SJSA1 (cell line): ENCODE measurements at places on chromosomes 5 and 9. TPM values are rescaled to one million over a fixed set of nuclear protein-coding genes. Genes with fewer than 3 reads are reported as not detected.
A peak's percentile ranks its signal among the peaks of the same experiment; 100 is the strongest.

EFNA5 gene
- total RNA-seq, result 0.22 and 0.87 TPM in 2 replicates

TEX53 gene
- not detected in 2 replicates for total RNA-seq

SPIN1 gene
- total RNA-seq, result 91.1 and 105 TPM in 2 replicates

NKD2 gene
- total RNA-seq, result 0.37 TPM in 1 of 2 replicates, not detected in the other

SPAAR gene
- total RNA-seq, result not detected in 2 replicates

FIBCD1 gene
- 0.08 TPM in 1 of 2 replicates, not detected in the other for total RNA-seq

GRCh38 chr5:60700416-60700757 lies 421 bp upstream of the DEPDC1B start:
- no peaks in the 10 kb centered on the region for H3K27me3 ChIP-seq
- peak overlapping the region; percentile 84 for H3K27ac ChIP-seq
- peak overlapping the region; percentile 68 for H3K4me3 ChIP-seq
- peaks cover 14% of the 10 kb centered on the region for H3K4me1 ChIP-seq
- DNase-seq, result no peak

GRCh38 chr5:83059341-83059740 lies 17.9 kb downstream of the TMEM167A start:
- H3K4me1 ChIP-seq, result peaks cover 3% of the 10 kb centered on the region; the same call in 1 of the 2 replicates
- peaks cover 55% of the 10 kb centered on the region for H3K36me3 ChIP-seq
- no peaks in the 10 kb centered on the region for H3K27me3 ChIP-seq
- no peak for DNase-seq

DNA sequence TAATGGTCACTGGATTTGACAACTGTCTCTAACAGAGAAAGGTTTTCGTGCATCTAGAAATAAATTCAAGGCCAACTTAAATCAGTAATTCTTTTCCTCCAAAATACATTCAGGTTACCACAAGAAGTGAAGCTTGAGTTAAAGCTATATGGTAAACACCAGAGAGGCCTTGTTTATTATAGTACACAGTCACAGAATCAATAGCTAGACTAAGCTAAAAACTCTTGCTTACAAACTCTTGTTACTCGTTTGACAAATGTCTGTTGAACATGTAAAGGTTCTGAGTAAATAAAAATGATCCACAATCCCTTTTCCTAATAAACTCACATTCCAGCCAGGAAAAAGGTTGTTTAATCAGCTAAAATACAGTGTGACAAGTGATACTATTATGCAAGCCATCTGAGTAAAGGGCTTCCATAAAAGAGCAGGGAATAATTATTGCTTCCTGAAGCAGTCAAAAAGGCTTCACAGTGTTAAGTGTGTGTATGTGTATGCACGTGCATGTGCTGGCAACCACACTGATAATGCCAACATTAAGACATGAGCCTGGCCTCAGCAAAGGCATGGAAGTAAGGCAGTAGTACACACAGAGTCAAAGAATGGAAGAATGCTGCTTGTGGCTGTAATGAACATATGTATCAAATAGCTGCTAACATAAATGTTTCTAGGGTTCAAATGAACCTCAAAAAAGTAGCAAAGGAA lies 12.8 kb downstream of the PTAR1 start:
- peaks cover 5% of the 10 kb centered on the region; the same call in 1 of the 2 replicates for H3K4me1 ChIP-seq
- H3K36me3 ChIP-seq, result peaks cover 38% of the 10 kb centered on the region
- H3K27ac ChIP-seq, result no peak overlapping the region
- DNase-seq, result no peak
- H3K27me3 ChIP-seq, result no peaks in the 10 kb centered on the region

GRCh38 chr9:38707885-38708637 lies 11.9 kb downstream of the FAM240B start:
- H3K36me3 ChIP-seq, result no peaks in the 10 kb centered on the region
- DNase-seq, result no peak
- no peak overlapping the region for H3K27ac ChIP-seq
- no peak overlapping the region for H3K4me3 ChIP-seq
- no peaks in the 10 kb centered on the region for H3K4me1 ChIP-seq

DNA sequence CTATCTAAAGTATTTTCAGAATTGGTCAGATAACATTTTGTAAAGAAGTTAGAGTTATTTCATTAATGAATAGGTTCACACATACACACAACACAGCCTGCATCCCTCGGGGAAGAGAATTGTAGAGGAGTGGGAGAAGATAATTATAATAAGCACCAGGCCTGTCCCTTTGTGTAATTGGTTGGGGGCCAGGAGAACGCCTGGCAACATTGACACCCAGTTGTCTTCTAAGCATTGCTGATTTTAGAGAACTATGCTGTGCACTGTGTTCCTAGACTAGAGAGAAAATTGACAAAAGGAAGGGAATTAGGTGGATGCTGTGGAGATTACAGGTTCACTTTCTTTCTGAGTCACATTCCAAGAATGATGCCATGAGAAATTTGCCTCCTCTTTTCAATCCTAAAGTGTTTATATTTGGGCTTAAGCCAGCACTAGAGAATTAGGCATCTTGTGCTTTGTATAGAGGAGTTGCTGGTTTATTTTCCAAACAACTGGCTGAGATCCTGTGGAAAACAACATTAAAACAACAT lies 247.6 kb downstream of the COX7C start:
- H3K4me3 ChIP-seq, result no peak overlapping the region
- H3K27ac ChIP-seq, result no peak overlapping the region
- DNase-seq, result no peak

DNA sequence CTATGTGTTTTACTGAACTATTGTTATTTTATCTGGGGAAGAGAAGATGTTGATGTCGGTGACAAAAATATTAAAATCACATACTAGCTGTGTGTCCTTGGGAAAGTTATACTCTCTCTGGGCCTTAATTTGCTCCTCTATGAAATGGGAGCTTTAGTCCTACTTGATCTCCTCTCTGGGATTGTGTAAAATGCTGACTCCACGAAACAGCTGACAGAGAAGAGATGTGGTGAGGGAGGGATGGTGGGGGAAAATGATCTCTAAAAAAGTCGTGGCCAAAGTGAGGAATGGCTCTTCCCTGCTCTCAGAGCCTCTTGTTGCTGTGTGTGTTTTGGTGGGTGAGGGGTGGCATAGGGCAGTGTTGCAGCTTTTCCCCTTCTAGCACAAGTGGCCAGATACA lies 173.7 kb downstream of the MELK start:
- no peak overlapping the region for H3K4me3 ChIP-seq
- H3K36me3 ChIP-seq, result no peaks in the 10 kb centered on the region
- H3K4me1 ChIP-seq, result no peaks in the 10 kb centered on the region
- no peak for DNase-seq
- no peak overlapping the region for H3K27ac ChIP-seq

DNA sequence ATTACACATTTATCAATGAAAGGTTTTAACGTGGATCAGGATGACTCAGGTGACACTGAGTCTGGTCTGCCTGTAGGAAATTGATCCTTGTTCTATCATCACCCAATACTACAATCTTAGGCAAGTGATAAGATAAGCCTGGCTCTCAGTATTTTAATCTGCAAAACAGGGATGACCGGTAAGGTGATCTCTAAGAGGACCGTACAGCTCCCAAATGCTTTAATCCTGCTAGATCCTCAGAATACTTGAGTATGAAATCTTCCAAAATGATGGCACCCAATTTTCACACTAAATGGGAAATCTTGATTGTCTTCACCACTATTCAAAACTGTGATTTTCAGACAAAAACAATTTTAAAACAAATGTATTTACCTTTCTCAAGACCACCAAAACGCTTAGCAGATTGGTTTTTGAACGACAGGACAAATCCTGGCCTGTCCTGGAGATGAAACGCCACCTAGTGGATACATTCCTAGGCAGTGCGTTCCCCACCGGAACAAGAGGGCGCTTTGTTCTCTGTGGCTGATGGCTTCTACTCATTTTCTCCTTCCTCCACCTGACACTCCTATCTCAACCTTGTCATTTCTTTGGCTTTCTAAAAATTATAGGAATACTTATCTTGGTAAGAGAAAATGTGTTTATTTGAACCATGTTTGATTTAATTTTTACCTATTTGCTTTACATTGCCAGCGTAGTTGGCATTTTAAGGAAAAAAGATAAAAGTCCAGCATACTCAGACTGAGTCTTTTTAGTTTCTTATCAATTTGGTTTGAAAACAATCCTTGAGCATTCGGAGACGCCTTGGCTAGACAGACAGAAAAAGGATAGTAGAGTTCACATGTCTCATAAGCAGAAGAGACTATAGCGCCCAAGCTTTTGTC lies 41.2 kb upstream of the VCAN start:
- H3K4me1 ChIP-seq, result no peaks in the 10 kb centered on the region; the same call in 1 of the 2 replicates
- no peaks in the 10 kb centered on the region for H3K27me3 ChIP-seq
- no peak overlapping the region for H3K4me3 ChIP-seq
- DNase-seq, result peak; percentile 57
- no peaks in the 10 kb centered on the region for H3K36me3 ChIP-seq
- H3K27ac ChIP-seq, result no peak overlapping the region

DNA sequence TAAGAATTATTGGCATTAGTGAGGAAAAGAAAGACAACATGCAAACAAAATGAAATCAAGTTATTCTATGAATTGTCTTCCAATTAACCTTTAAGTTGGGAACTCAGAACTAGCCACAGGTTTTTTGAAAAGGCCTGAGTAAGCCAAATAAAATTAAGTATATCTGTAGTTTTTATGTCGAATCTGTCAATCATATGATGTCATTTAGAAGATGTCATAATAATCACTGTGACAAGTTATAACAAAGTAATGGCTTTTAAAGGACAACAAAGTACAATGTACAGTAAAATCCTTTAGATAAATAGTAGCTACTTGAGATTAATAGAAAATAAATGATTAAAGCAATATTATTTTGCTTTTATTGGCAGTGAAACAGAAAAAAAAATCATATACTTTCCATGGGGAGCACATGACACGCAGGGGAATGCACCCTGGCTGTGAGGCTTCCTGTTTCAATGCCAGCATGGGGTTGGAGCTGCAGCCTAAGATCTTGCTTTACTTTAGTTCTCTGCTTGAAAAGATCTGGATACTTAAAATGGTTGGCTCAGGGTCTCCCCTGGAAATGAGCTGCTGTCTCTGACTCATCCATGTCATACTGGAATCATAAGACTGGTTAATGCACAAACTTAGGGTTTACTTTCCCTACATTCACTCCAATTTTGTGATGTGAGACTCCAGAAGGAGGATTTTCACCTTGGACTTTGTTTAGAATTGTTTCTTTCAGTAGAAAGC lies 284.3 kb downstream of the TAF11L14 start:
- H3K36me3 ChIP-seq, result no peaks in the 10 kb centered on the region
- no peak for DNase-seq
- no peaks in the 10 kb centered on the region; the same call in 1 of the 2 replicates for H3K27me3 ChIP-seq
- no peak overlapping the region for H3K27ac ChIP-seq
- H3K4me1 ChIP-seq, result no peaks in the 10 kb centered on the region

- no peak overlapping the region for H3K27ac ChIP-seq
- DNase-seq, result peak; percentile 40
- no peaks in the 10 kb centered on the region for H3K36me3 ChIP-seq
- no peak overlapping the region for H3K4me3 ChIP-seq
Observed at GRCh38 chr5:1918488-1919208, 35.9 kb upstream of the IRX4 start.

GRCh38 chr5:174529925-174530681 lies 194.3 kb upstream of the MSX2 start:
- no peak for DNase-seq
- peaks cover 29% of the 10 kb centered on the region for H3K4me1 ChIP-seq
- no peak overlapping the region for H3K4me3 ChIP-seq
- H3K27me3 ChIP-seq, result no peaks in the 10 kb centered on the region

GRCh38 chr5:99453196-99453595 lies 524.4 kb upstream of the CHD1 start:
- no peaks in the 10 kb centered on the region for H3K36me3 ChIP-seq
- H3K4me3 ChIP-seq, result no peak overlapping the region
- no peaks in the 10 kb centered on the region for H3K27me3 ChIP-seq
- DNase-seq, result no peak
- no peaks in the 10 kb centered on the region for H3K4me1 ChIP-seq

GRCh38 chr9:111948951-111949350 lies 52.3 kb downstream of the UGCG start:
- H3K27ac ChIP-seq, result no peak overlapping the region
- no peaks in the 10 kb centered on the region for H3K36me3 ChIP-seq
- H3K27me3 ChIP-seq, result no peaks in the 10 kb centered on the region
- no peak for DNase-seq
- H3K4me1 ChIP-seq, result peaks cover 12% of the 10 kb centered on the region

DNA sequence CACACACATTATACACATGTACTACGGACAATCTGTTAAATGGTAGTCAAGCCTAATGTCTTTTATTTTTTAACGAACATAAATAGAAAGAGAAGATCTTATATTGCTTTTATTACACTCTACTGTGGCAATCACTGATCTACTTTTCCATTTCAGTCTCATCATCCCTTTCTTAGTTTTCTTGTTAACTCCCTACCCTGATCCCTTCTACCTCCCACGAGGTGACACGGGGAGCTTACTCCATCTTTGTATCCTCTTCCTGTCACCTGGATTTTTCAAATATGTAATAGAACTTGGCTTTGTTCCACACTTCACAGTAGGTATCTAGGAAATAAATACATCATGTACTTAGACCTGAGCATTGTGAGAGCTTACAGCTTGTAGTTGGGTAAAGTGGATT lies 211.0 kb downstream of the PIK3R1 start:
- no peaks in the 10 kb centered on the region for H3K36me3 ChIP-seq
- H3K4me1 ChIP-seq, result peaks cover 8% of the 10 kb centered on the region; the same call in 1 of the 2 replicates
- DNase-seq, result no peak
- H3K4me3 ChIP-seq, result no peak overlapping the region
- no peaks in the 10 kb centered on the region for H3K27me3 ChIP-seq

DNA sequence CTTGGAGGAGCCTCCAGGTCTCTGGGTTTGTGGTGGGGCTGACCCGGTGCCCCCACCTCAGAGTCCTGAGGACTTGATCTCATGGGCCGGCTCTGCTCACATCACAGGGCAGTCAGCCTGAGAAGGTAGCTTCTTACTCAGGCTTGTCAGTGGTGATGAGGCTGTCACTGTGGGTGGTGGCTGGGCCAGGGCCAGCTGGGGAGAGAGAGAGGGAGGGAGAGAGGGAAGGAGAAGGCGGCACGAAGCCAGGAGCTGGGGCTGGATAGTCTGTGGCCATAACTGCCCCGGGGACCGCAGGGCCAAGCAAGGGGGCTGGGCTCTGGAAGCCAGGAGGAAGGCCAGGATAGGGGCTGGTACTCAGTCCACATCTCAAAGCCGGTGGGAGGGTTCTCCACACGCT lies 6.5 kb downstream of the NTNG2 start:
- no peaks in the 10 kb centered on the region for H3K36me3 ChIP-seq
- H3K4me1 ChIP-seq, result peaks cover under 1% of the 10 kb centered on the region; the same call in 1 of the 2 replicates
- no peak for DNase-seq

DNA sequence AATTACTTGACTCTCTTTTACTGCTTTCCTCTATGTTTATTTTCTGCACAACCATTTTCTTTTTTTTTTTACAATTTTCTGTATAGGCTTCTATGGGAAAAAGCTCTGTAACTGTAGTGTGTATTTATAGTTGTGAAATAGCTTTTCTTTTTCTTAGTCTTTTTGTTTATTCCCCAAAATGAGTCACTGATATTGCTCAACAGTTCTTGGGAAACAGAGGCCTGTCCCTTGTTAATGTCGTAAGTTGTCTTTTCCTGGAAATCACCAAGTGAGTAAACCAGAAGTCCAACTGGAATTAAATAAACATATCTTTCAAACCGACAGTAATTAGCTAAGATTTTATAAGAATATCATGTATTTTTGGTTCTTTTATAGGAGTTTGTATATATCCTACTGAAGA lies 325.1 kb upstream of the PRR16 start:
- H3K27me3 ChIP-seq, result no peaks in the 10 kb centered on the region
- H3K27ac ChIP-seq, result peak overlapping the region; percentile 59
- no peaks in the 10 kb centered on the region for H3K36me3 ChIP-seq
- DNase-seq, result no peak
- peaks cover 13% of the 10 kb centered on the region for H3K4me1 ChIP-seq
- no peak overlapping the region for H3K4me3 ChIP-seq

- H3K36me3 ChIP-seq, result no peaks in the 10 kb centered on the region
- no peaks in the 10 kb centered on the region for H3K4me1 ChIP-seq
- H3K27me3 ChIP-seq, result no peaks in the 10 kb centered on the region
Observed at GRCh38 chr5:32331217-32331934, 18.6 kb upstream of the MTMR12 start.
